Right atrium auricular region (tissue), 2 donors: ENCODE measurements at places on chromosomes 16 and 17. TPM values are rescaled to one million over a fixed set of nuclear protein-coding genes. Genes with fewer than 3 reads are reported as not detected.

DNA sequence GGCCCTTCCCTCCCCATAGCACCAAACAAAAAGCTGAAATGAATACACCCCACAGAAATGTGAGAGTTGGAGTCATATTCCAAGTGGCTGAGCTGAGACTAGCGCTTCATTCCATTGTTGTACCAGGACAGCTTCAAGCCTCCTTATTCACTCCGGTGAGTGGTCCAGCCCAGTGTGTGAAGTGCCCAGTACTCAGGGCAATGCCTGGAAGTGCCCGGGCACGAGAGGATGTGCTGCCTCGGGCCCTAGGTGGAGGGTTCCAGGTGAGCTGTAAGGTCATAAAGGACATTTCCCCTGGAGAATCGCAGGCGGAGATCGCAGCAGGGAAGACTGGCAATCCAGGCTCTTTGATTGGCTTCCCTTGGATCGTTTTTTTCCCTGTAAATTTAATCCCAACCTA is 5.4 kb upstream of the CYLD start:
- DNase-seq = no peak

REXO5 gene
- total RNA-seq = 0.98 TPM

GRCh38 chr17:59627770-59628171 is 8.1 kb downstream of the CLTC start:
- no peak for DNase-seq

DNA sequence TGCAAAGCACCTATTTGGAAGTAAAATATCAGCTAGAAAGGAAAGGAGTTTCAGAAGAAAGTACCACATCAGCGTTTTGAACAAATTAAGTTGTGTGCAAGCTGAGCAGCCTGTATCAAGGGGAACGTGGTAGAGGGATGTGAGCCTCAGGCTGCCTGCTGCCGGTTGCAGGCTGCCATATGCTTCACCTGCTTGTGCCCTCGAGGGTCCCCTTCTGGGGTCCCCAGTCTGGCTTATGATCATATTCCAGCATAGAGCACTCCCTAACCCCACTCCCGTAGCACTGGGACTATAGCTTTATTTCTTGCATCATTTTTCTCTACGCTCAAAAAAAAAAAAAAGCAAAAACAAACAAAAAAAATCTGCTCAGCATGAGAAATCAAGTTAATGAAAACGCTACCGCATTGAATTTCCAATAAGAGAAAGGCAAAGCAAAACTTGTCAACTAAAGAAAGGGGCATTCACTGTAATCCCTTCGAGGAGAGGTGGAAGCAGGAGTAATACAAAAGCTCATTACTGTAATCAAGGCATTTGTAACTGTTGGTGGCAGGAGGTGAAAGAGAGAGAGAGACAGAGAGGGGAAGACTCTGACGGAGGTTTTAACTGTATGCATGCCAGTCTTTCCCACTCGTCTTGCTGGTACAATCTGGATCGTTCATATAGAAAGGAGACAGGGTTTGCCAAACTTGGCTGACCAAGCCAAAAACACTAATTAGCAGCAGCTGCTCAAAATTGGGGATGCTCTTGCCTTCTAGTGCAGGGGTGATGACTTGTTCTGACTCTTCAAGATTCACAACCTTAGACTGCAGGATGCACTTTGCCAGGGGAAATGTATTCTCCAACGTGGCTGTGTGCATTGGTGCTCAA is 258.2 kb upstream of the HSBP1 start:
- DNase-seq = no peak

DNA sequence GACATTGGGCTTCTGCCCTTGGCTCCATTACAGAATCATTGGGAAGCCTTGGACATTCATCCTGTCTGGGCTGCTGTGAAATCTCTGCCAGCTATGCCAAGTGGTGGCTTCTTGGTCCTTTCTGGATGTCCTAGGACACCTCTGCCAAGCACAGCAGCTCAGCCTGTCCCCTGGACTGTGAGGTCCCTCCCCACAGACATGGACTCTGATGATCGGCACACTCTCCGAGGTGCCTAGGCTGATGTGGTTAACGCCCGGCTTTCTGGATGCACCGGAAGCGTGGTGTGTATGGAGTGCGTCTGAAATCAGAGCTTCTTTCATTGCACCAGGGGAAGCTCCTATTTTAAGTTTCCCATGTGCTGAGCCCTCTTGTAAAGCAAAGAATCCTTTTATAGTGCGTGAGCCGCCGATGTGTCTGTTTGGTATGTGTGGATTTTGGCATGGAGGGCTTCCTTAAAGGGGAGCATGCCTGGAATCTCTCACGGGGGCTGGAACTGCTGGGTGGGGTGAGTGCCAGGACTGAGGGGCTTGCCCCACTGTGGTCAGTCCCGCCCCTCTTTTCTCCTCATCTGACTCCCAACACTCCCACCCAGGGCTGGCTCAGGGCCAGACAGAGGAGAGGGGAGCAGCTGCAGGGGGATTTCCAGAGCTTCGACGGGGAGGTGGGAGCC is 7.0 kb upstream of the ARHGAP23 start:
- DNase-seq = no peak

- peak; percentile 70 for DNase-seq
Observed at GRCh38 chr16:88857728-88858339, 907 bp downstream of the TRAPPC2L start.

CFAP119 gene
- 0.37 TPM for total RNA-seq

SAMD14 gene
- 0.78 TPM for total RNA-seq

PKD1 gene
- total RNA-seq = 218 TPM

CCL13 gene
- 1.3 TPM for total RNA-seq

SLC16A13 gene
- total RNA-seq = 0.70 TPM

ZNF597 gene
- 2.2 TPM for total RNA-seq

DNA sequence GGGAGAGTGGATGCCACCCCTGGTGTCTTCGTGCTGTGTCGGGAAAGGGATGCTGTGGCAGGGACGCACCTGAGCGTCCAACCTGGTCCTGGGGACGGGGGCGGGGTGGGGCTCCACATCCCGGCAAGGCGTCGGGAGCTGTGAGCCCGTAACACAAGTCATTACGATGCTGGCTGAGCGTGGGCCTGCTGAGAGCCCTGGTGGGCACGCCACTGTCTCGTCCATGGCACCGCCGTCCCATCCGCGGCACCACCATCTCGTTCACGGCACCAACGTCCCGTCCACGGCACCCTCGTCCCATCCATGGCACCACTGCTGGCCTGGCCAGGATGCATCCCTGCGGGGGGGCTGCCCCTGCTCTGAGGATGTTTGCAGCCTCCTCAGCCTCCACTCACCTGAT is 24.1 kb upstream of the GNG13 start:
- no peak for DNase-seq

IL21R gene
- total RNA-seq = 0.07 TPM

DNA sequence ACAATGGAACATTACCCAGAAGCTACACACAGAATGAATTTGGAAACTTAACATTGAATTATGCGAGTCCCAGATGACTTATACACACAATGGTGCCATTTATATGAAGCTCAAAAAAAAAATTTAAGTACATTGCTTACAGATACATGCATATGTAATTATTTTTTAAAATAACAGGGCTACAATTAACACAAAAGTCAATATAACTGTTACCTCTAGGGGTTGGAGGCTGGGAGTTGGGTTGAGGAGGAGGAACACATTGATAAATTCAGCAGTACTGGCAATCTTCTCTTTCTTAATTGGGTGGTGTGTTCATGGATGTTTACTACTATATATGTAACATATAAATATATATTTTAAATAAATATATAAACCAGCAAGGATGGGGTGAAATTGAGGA is 1.1 kb downstream of the ZNF23 start:
- no peak for DNase-seq

- DNase-seq = no peak
Observed at GRCh38 chr16:17945080-17945601, 391.4 kb downstream of the NPIPA8 start.

GRCh38 chr16:62036101-62036801 is at the start of gene CDH8:
TSS of gene CDH8 (minus strand) at chr16:62036438. CDS start at chr16:62021403, 15,035 bp downstream.
- no peak for DNase-seq

- DNase-seq = no peak
Observed at GRCh38 chr16:29820730-29821642, 724 bp downstream of the MVP start.

GRCh38 chr16:87581857-87582215 is 20.5 kb upstream of the JPH3 start:
- peak; percentile 92 for DNase-seq

DNA sequence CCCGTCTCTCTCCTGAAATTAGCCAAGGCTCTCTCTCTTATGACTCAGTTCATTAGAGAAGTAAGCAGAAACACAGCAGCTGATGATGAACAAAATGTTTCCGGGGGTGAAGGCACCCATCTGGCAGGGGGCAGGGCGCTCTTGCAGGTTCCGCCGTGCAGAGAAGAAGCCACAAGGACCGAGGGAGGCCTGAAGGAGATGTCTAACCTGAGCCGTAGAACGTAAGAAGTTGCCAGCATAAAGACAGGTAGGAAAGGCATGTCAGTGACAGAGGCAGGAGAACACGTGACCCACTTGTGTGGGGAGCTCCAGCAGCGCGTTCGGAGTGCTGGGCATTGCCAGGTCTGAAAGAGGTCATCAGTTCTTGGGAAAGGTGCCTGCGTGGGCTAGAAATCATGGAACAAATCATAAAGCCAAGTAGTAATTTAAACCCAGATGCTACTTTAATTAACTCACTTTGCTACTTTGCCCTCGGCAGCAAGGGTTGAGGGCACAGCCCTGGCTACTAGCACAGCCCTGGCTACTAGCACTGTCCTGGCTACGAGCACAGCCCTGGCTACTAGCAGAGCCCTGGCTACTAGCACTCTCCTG is 198.6 kb downstream of the RPTOR start:
- no peak for DNase-seq

DNA sequence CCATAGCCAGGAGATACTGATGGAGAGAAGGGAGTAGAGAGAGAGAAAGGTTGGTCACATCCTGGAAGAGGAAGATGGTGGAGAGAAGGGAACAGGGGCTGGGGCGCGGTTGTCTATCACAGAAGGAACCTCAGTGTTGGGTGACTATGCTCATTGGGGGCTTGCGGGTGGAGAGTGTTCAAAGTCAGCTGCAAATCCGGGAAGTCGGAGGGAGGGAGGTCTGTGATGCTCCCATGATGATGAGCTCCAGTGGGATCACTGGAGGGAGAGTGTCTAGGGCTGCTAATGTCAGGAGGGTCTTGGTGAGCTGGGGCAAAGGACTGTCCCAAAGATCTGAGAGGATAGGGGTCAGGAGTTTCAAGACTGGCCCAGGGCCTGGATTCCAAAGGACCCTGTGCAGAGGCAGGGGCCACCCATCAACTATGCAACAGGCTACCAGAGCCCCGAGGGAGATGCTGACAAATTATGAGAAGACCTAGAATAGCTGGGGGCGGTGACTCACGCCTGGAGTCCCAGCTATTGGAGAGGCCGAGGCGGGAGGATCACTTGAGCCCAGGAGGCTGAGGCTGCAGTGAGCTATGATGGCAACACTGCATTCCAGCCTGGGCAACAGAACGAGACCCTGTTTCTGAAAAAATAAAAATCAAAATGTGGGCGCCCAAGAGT is 2.6 kb downstream of the SPDYE4 start:
- peak; percentile 26 for DNase-seq

CPHXL2 gene
- total RNA-seq = not detected
